ENCODE measurements at places on chromosomes 7 and 10. TPM values are rescaled to one million over a fixed set of nuclear protein-coding genes. Genes with fewer than 3 reads are reported as not detected.

GRCh38 chr7:149855361-149856305 lies 17.5 kb downstream of the ZNF862 start:
- H3K36me3 ChIP-seq = peaks cover 4% of the 10 kb centered on the region
- DNase-seq = no peak
- no peaks in the 10 kb centered on the region for H3K27me3 ChIP-seq
- peaks cover 33% of the 10 kb centered on the region for H3K4me1 ChIP-seq
- H3K4me3 ChIP-seq = no peak overlapping the region
- H3K27ac ChIP-seq = no peak overlapping the region

- peak overlapping the region; percentile 1 for H3K4me3 ChIP-seq
- H3K27ac ChIP-seq = no peak overlapping the region
- peaks cover 63% of the 10 kb centered on the region for H3K27me3 ChIP-seq
- H3K36me3 ChIP-seq = no peaks in the 10 kb centered on the region
These were observed 1.4 kb downstream of the PARD3 start for GRCh38 chr10:34813626-34814222.

DNA sequence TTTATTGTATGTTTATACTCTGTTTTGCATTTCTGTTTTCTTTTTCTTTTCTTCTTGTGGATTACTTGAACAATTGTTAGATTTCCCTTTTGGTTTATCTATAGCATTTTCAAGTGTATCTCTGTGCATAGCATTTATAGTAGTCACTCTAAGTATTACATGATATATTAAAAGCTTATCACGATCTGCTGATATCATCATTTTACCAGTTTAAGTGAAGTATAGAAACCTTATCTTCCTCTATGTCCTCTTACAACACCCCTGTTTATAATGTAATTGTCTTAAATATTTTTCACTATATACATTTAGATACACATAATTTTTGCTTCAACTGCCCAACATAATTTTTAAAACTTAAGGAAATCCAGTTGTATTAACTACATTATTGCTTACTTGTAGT lies 513.9 kb upstream of the CELF2 start:
- no peak for DNase-seq
- no peaks in the 10 kb centered on the region for H3K4me1 ChIP-seq
- H3K4me3 ChIP-seq = no peak overlapping the region
- no peak overlapping the region for H3K27ac ChIP-seq
- no peaks in the 10 kb centered on the region for H3K36me3 ChIP-seq
- no peaks in the 10 kb centered on the region for H3K27me3 ChIP-seq

- H3K4me1 ChIP-seq = peaks cover 5% of the 10 kb centered on the region
- DNase-seq = no peak
- no peaks in the 10 kb centered on the region for H3K36me3 ChIP-seq
- H3K27me3 ChIP-seq = no peaks in the 10 kb centered on the region
These were observed 161.1 kb downstream of the CRPPA start for GRCh38 chr7:16260236-16260728.

- no peak overlapping the region for H3K27ac ChIP-seq
- H3K36me3 ChIP-seq = peaks cover 55% of the 10 kb centered on the region
- no peak for DNase-seq
- peaks cover 21% of the 10 kb centered on the region for H3K4me1 ChIP-seq
- no peak overlapping the region for H3K4me3 ChIP-seq
These were observed 6.0 kb downstream of the RBM48 start for GRCh38 chr7:92534572-92534971.

- H3K27me3 ChIP-seq = no peaks in the 10 kb centered on the region
- no peak overlapping the region for H3K27ac ChIP-seq
- DNase-seq = no peak
- H3K4me1 ChIP-seq = no peaks in the 10 kb centered on the region
- H3K36me3 ChIP-seq = no peaks in the 10 kb centered on the region
- no peak overlapping the region for H3K4me3 ChIP-seq
These were observed 95.4 kb downstream of the TCF7L2 start for GRCh38 chr10:113045147-113046055.

GRCh38 chr7:69599955-69600709 lies 1.9 kb downstream of the AUTS2 start:
- peaks cover 42% of the 10 kb centered on the region for H3K27me3 ChIP-seq
- H3K4me3 ChIP-seq = no peak overlapping the region
- DNase-seq = no peak
- H3K4me1 ChIP-seq = peaks cover 9% of the 10 kb centered on the region
- peaks cover 1% of the 10 kb centered on the region for H3K36me3 ChIP-seq

GRCh38 chr7:150406567-150407421 lies 27.7 kb downstream of the ZNF775 start:
- H3K4me1 ChIP-seq = peaks cover 36% of the 10 kb centered on the region
- DNase-seq = peak; percentile 63
- no peaks in the 10 kb centered on the region for H3K27me3 ChIP-seq
- H3K27ac ChIP-seq = peak overlapping the region; percentile 94
- peak overlapping the region; percentile 97 for H3K4me3 ChIP-seq

- no peak overlapping the region for H3K27ac ChIP-seq
- H3K4me3 ChIP-seq = no peak overlapping the region
- peaks cover 9% of the 10 kb centered on the region for H3K36me3 ChIP-seq
- DNase-seq = no peak
These were observed 174.2 kb downstream of the KMT2E start for GRCh38 chr7:105188201-105188600.

GRCh38 chr7:155684543-155684942 lies 40.1 kb downstream of the RBM33 start:
- H3K27me3 ChIP-seq = no peaks in the 10 kb centered on the region
- no peak for DNase-seq
- H3K36me3 ChIP-seq = peaks cover 68% of the 10 kb centered on the region

- no peaks in the 10 kb centered on the region for H3K36me3 ChIP-seq
- DNase-seq = no peak
- no peak overlapping the region for H3K27ac ChIP-seq
- H3K4me1 ChIP-seq = no peaks in the 10 kb centered on the region
These were observed 97.3 kb upstream of the GTF2I start for GRCh38 chr7:74560086-74560719.

DNA sequence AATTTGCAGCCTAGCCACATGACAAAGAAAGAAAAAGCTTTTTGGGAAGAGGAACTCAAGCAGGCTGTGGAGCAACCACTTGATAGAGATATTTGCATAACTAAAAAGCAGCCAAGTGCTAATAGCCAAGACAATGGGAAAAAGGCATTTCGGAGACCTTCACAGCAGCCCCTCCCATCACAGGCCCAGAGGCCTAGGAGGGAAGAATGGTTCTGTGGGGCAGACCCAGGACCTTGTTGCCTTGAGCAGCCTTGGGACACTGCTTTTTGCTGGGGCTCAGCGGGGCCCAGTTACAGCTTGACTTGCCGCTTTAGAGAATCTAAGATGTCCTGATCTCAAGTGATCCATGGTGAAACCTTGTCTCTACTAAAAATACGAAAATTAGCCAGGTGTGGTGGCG lies 38.5 kb downstream of the FAM149B1 start:
- no peak overlapping the region for H3K27ac ChIP-seq
- no peaks in the 10 kb centered on the region for H3K4me1 ChIP-seq
- no peak for DNase-seq

KIAA1217 gene
- total RNA-seq = 0.12 TPM

SNX10 gene
- total RNA-seq = 59.3 TPM

PLAC9 gene
- not detected for total RNA-seq

IL6 gene
- not detected for total RNA-seq

PITX3 gene
- total RNA-seq = not detected

C10orf88 gene
- 9.5 TPM for total RNA-seq

PNLIPRP2 gene
- not detected for total RNA-seq

AMPH gene
- total RNA-seq = not detected
